ENCODE measurements at places on chromosomes 6 and 20. TPM values are rescaled to one million over a fixed set of nuclear protein-coding genes. Genes with fewer than 3 reads are reported as not detected.
A peak's percentile ranks its signal among the peaks of the same experiment; 100 is the strongest.

Gene WFDC11
- not detected for total RNA-seq

Gene COL9A3
- 1.3 TPM for total RNA-seq

Gene GSTA2
- total RNA-seq = not detected

Gene MMP24
- total RNA-seq = not detected

- DNase-seq = no peak
Measured at GRCh38 chr6:2576499-2576898, 174.2 kb downstream of the MYLK4 start.

DNA sequence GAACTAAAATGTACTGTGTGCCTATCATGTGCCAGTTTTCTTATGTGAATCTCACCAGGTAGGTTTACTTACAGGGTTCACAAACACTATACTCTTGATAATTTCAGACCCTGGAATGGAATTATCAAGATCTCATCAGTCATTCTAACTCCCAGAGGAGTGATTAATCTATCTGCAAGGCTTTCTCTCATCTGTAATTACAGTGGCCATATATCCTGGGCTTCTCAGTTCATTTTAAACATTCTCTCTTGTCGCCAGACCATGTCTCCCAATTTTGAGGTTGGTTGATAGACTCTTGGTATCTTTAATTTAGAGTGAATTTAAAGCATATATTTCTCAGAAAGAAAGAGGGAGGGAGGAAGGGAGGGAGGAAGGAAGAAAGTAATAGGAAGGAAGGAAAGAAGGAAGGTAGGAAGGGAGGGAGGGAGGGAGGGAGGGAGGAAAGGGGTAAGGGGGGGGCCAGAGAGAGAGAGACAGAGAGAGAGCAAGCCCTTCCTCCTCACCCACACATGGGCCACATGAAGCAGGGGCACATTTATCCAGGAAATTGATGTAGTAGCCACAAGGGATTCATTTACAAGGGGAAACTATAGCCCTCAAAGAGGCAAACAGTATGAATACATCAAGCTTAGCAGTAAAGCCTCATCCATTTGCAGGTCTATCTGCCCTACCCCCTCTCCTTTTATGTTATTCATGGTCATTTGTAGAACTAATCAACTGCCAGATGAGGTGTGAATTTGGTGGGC is 25.8 kb upstream of the NRSN1 start:
- DNase-seq = no peak

- no peak for DNase-seq
Measured at GRCh38 chr20:52593654-52594053, 378.5 kb upstream of the TSHZ2 start.

- DNase-seq = no peak
Measured at GRCh38 chr6:41785689-41786450, 1.6 kb upstream of the TOMM6 start.

GRCh38 chr6:31581434-31582229 is 592 bp downstream of the LTB start:
- DNase-seq = no peak

GRCh38 chr6:38214159-38214558 is 394.6 kb downstream of the ZFAND3 start:
- no peak for DNase-seq

- no peak for DNase-seq
Measured at GRCh38 chr20:57071954-57072583, 194.4 kb downstream of the BMP7 start.

DNA sequence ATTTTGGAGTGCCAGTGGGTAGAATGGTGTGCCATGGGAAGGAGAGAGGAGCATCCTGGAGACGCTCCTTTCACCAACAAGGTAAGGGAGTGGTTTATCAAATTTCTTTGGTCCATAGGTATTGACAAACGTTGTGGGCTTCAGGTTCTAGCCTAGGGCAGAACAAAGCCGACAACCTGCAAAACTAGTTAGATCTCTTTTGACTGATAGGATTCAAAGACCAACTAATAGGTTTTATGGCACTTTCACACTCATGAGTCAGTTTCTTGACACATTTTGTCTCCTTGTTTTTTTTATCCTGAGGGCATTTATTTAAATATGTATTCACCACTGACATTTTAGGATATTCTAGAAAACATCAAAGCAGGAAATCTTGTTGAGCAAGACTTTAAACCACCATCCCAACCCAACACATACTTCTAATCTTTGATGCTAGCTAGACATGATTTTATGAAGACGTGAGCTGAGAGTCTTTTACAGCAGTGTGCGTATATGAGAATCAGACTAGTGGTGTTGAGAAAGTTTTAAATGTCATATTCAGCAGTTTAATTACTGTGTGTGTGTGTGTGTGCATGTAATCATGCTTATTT is 370.4 kb upstream of the HSF2 start:
- DNase-seq = no peak

DNA sequence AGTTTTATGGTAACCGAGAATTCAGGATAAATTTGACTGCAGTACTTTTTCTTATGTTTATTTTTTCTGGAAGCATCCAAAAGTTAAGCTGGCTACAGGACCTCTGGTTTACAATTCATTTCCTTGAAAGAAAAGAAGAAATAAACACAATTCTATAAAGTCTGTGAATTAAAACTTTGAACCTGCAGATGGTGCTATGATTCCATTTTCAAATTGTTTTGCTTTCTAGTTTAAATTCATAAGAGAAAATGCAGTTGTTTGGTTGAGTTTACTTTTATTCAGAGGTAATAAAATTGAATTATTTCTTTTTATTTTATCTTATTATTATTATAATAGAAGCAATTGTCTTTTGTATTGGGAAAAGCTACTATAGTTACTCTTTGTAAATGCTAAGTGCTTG is 1.8 kb upstream of the VIP start:
- DNase-seq = peak; percentile 24

DNA sequence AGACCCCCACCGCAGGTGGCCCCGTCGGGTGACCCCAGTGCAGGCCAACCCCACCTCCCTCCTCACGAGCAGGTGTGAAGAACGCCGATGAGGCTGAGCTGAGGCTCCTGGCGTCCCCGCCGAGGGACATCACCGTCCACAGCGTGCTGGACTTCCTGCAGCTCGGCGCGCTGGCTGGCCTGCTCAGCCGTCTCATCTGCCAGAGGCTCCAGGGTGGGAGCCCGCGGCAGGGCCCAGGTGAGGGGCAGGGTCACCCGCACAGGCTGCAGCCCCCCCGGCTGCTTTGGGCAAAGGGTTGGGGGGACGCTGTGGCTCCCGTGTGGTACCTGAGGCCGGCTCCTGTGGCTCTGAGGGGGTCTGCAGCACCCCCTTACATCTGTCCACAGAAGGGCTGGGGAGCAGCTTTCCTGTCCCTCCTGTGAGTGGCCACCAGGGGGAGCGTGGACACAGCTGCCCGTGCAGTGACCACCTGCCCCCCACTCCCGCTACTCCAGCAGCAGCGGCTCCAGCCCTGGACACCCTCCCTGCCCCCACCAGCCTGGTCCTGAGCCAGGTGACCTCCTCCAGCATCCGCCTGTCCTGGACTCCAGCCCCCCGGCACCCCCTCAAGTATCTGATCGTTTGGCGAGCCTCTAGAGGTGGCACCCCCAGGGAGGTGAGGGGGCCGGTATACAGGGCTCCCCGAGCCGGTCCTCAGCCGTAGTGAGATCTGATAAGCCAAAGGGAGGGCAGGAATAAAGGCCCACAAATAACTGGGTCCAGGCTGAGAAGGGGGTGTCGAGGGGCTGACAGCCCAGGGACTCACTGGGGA is 16.5 kb downstream of the COL20A1 start:
- DNase-seq = peak; percentile 59

GRCh38 chr6:114092943-114093342 is 122.0 kb upstream of the HDAC2 start:
- no peak for DNase-seq

Data from K562 (cell line).